Activated naive CD8-positive, alpha-beta T cell treated with anti-CD3 and anti-CD28 coated beads for 36 hours (primary cell): ENCODE measurements at places on chromosomes 3 and 15.

- DNase-seq = no peak
These were observed 21.6 kb downstream of the B4GALT4 start for GRCh38 chr3:119219069-119219468.

DNA sequence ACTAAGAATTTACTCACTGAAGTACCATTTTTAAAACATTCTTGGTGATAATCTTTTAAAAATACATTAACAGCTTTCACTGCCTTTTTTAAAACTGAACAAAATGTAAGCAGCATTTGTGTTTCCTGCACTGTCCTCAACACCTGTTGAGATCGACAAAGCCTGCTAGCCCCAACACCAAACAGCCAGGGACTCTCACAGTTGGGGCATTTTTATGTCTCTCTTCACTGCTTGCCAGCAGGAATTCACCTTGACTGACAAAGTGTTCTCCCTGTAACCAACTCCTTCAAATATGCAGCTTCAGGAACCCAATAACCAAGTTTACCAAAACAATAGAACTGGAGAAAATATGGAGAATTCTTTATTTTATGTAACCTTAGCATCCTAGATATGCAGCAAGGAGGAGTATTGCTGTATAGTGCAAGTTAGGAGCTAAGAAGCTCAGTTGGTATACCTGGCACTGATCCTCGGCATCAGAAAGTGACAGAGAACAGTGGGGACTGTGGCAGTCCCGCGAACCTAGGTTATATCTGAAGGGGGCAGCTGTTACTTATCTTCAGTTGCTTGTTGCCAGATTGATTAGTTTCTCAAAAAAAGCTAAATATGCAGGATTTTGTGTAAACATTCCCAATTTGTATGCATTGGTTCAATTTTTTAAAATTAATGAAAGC lies 223.6 kb downstream of the CDIN1 start:
- DNase-seq = no peak

GRCh38 chr3:88936831-88937230 lies 170.6 kb upstream of the EPHA3 start:
- DNase-seq = no peak

- DNase-seq = no peak
These were observed 828 bp downstream of the CAND2 start for GRCh38 chr3:12797124-12797891.

GRCh38 chr3:185958626-185959025 lies 20.8 kb upstream of the TRA2B start:
- DNase-seq = no peak

- DNase-seq = peak; percentile 21
These were observed 208.8 kb downstream of the SV2B start for GRCh38 chr15:91308855-91309254.

GRCh38 chr15:95470997-95471689 lies 859.4 kb upstream of the NR2F2 start:
- no peak for DNase-seq

GRCh38 chr3:29494305-29495036 lies 213.6 kb downstream of the RBMS3 start:
- DNase-seq = no peak

DNA sequence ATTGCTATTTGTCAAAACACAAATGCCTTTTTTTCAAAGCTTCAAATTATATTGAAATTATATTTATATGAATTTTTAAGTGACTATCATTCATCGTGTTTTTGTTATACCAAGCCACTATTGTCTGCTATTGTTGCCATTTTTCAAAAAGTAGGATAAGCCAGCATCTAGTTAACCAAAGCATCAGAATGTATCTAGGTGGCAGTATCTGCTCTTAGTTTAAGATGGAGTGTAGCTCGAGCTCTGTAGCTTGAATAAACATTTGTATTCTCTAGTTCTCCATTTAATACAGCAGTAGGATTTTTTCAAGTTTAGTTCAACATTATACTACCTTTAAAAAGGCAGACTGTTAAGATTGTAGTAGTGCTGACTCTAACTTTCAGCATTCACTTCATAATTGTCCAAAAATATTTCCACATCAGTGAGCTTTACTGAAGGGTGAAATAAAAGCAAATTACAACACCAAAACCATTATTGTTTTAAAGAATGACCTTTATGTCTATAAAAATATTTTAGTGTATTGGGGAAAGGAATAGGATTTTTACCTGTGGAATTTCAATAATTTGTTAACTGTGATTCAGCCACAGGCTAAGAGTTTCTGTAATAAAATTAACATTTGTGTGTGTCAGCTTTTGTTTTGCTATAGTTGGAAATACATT lies 19.6 kb upstream of the C15orf61 start:
- no peak for DNase-seq

GRCh38 chr3:159629329-159630084 lies 359.1 kb upstream of the IL12A start:
- DNase-seq = no peak

DNA sequence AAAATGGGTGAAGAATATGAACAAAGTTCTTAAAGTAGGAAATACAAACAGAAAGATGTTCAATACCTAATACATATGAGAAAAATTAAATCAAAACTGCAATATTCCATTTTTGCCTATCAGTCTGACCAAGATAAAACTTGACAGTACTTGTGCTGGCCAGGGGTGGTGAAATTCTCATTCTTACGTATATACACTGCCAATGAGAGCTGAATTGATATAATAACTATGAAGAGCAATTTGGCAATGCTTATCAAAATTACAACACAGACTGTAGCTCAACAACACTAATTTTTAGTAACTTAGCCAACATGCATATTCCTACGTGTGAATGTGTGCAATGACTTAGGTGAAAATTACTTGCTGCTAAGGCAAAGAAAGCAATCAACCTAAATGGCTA lies 90.2 kb downstream of the SETD2 start:
- no peak for DNase-seq

DNA sequence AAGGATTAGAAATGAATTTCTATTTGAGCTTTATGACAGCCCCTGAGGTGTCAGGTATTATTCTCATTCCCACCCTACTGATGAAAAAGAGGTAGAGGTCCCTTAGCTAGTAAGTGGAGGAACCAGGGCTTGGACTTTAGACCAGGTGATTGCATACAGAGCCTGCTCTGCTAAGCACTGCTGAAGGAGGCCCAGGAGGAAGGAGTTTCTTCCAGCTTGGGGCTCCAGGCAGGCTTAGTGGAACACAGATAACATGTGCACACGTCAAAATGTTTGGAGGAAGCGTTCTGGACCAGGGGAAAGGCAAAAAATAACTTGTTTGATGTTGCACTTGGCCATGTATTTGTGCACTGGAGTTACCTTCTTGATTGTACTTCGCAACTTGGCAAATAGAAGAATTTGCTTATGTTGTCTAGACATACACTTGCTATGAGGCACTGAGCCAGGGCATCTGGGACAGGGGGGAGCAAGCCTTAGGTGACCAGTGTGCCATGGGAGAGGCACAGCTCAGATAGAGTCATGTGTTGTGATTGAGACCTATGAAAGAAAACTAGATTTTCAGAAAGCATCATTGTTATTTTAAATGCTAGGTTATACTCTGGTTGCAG lies 22.4 kb downstream of the IFT122 start:
- DNase-seq = no peak

- peak; percentile 46 for DNase-seq
These were observed 32.5 kb downstream of the BHLHE40 start for GRCh38 chr3:5011555-5012256.

- DNase-seq = no peak
These were observed 142.7 kb downstream of the ALDH1A2 start for GRCh38 chr15:57922776-57923175.

- DNase-seq = no peak
These were observed 133.3 kb downstream of the ALCAM start for GRCh38 chr3:105499961-105500360.

DNA sequence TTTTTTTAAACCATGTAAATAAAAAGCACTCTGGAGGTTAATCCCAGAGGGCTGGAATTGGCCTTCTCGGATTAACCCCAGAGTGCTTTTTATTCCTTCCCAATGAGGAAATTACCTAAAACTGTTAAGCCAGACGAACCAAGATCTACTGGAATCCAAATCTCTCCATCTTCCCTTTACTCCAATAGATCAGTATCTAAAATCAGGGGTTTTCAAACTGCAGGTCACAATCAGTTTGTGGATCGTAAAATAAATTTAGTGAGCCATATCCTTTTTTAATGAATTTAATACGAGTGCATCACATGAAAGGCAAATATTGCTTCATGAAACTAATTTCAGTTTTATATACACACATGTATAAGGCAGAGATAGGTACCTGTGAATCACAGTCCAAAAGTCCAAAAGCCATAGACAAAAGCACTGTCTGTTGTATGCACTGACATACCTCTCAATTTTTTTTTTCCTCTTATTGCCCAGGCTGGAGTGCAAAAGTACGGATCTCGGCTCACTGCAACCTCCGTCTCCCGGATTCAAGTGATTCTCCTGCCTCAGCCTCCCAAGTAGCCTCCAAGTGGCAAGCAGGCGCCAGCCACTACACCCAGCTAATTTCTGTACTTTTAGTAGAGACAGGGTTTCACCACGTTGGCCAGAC lies 61.3 kb downstream of the TBL1XR1 start:
- no peak for DNase-seq

- DNase-seq = no peak
These were observed 5.0 kb downstream of the WNT7A start for GRCh38 chr3:13874891-13875290.

- DNase-seq = no peak
These were observed 2.9 kb downstream of the TTLL3 start for GRCh38 chr3:9812870-9813483.

- DNase-seq = no peak
These were observed 14.9 kb downstream of the CHST2 start for GRCh38 chr3:143134471-143134870.
